ENCODE measurements at places on chromosomes 7 and 10.
A peak's percentile ranks its signal among the peaks of the same experiment; 100 is the strongest.

DNA sequence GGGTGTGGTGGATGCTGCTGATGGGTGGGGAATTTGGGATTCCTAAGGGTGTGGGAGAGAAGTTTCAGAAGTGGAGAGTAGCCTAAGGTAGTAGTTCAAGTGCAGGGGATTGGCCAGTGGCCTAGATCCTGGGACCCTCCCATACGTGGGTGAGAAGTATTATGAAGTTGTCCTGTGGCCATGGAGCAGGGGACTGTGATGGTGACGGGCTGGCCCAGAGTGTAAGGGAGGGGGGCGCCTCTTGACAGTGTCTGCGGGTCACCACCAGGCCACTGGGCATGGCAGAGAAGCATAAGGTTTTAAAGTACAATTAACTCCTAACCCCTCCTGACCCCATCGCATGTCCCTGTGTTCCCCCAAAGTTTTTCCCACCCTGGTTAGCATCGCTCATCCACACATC, 70.2 kb downstream of the RBM33 start:
- no peak for DNase-seq

GRCh38 chr7:55119571-55119970, 100.8 kb downstream of the EGFR start:
- DNase-seq: no peak

GRCh38 chr10:116226766-116227165, 46.2 kb downstream of the GFRA1 start:
- no peak for DNase-seq

DNA sequence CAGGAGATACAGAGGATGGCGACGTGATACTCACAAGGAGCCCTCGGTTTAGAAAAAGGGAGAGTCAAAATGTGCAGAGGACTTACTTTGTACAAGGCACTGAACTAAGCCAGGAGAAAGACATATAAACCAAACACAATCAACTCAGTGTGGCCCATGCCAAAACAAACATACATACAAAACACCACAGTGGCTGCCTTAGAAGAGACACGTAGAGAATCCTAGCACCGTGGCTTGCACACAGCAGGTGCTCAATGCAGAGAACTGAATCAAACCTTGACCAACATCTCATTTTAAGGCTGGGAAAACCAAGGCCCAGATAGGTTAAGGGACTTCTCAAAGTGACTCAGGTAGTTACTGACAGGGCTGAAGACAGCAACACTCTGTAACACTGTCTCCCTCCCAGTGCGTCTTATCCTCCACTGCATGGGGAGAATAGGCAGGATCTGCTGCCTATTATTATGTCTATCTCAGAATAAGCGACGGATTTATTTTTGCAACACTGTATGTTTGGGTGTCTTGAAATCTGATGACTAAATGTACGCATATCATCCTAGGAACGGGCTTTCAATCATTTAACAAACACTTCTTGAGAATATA, 11.0 kb downstream of the SORBS1 start:
- no peak for DNase-seq

GRCh38 chr10:16009785-16010184, 149.5 kb upstream of the MINDY3 start:
- DNase-seq: no peak

- DNase-seq: no peak
Observed at GRCh38 chr7:70489813-70490212, 642.1 kb upstream of the GALNT17 start.

DNA sequence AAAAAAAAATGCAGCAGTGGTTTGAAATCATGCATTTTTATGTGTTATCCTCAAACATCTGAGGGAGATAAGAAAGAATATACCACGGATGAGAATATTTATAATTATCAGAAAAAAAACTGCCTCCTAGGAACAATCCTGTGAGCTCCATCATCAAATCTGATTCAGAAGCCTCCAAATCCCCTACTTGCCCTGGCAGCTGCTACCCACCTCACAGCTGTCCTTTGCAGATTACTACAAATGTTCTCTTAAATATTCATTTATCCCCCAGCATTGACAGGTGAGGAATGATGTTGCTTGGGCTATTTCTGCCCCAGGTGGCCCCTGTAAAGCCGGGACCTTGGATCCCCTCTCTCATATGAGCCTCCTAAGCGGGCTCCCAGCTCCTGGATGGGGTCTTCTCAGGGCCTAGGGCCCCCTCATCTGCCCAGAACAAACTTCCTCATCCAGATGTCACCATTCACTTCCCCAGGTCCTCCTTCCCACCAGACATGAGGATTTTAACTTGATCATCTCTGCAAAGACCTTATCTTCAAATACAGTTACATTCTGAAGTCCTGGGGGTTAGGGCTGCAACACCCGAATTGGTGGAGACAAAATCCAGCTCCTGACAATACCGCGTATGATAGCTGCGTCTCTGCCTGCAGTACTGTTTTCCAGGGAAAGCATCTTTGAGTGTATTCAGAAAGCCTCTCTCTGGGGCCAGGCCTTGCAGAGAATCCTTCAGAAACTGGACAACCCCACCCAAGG, 81.9 kb upstream of the INSIG1 start:
- DNase-seq: no peak

DNA sequence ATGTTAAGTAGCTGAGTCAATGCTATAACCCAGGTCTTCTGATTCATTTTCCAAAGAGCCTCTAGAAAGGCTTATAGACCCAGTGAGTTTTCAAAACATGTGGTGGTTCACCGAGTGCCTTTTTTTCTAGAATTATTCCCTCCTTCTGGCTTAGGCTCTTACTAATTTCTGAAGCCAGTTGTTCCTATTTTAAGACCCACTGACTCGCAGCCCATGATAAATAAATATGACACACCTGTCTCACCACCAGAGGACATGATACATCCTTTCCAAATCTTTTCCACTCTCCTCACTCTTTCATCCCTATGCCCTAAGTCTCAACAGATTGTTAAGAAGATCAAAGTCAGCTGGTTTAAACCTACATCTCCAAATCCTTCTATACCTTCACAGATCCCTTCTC, 126.0 kb upstream of the WNT16 start:
- no peak for DNase-seq

DNA sequence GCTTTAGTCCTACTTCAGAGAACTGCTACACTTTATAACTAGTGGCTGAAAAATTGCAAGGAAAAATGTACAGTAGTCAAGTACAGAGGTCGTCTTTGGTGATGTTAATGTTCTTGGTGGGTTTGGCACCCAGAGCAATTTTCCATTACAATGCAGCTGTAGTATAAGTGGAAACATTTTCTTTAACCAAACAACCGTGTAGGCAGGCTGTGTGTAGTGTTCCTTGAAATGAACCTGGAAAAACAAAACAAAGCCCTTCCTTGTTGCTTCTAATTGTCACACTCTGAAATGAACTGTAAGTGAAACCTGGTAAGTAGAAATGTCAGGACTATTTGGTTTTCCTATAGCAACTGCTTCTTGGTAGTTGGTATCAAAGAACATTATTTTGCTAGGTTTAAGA, 256.9 kb downstream of the MDFIC start:
- DNase-seq: no peak

GRCh38 chr7:154677454-154677853, 325.5 kb downstream of the PAXIP1 start:
- no peak for DNase-seq

DNA sequence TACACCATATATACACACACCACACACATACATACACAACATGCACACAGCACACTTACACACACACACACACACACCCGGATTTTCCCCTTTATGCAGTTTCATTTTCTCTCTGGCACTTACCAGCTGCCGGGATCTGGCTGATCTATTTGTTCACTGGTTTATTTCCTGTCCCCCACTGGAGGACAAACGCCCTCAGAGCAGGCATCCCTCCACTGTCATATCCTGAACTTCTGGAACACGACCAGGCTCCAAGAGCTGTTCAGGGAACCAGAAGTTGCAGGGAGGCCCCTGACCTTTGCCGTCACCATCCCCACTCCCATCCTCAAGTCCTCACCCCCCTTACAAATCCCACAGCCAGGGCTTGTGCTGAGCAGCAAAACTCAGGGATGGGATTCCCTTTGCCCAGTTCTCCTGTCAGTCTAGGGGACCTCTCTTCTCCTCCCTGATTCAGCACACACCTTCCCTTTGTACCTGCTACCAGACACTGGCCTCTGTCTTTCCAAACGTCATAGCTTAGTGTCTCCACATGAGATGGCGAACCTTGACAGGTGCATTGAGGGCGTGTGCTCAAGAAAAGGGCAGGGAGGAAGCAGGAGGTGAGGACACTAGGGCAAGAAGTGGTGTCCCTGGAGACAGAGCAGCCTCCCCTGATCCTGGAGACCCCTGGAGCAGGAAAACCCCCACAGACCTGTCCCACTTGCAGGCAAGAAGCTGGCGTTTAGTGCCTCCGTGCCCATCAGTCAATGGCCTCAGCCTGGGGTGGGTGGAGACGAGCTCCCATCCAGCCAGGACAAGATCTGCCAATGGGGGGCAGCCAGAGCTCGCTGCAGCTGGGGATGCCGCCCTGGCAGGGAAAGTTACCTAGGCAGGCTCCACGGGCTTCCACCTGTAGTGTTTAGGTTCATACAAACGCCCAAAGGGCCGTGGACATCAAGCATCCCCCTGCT, 12.7 kb upstream of the DOCK1 start:
- no peak for DNase-seq

GRCh38 chr7:154489897-154490296, 437.7 kb downstream of the DPP6 start:
- DNase-seq: no peak

GRCh38 chr7:47534322-47535034, 47.4 kb downstream of the TNS3 start:
- no peak for DNase-seq

DNA sequence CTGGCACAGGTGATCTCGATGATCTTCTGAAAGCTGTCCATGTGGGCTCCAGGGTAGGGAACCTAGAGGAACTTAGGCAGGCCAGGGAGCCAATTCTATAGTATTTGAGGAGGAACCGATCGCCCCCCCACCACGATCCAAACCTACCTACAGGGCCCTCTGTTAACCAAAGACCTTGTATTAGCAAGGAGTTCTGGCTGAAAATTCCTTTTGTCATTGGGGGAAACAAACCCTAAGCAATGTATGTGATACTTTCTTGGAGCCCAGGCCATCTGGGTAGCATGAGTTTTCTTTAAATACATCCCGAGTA, 62.1 kb downstream of the CHN2 start:
- no peak for DNase-seq

DNA sequence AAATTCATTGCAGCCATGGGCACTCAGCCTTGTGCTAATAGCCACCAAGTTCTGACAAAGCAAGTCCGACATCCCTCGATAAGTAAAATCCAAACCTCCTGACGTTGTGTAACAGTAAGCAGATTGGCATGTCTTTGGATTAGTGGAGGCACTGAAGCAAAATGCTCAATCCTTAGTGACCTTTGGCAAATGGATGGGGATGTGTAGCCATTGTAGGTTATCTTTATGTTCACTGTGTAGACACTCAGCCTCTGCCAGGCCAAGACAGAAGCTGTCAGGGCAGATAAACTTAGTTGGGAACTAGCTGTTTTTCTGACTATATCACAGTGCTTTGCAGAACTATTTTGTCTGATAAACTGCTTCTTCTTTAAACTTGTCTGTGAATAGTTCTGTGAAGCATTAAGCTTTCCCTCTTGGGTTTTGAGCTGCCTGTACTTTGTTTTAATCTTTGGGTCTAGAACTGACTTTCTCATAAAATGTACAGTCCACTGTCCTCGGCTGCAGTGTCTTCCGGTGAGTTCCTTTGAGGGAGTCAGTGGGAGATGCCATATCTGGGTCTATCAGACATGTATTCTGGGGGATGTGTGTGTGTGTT, 220.8 kb downstream of the LRMDA start:
- DNase-seq: no peak

GRCh38 chr7:94823947-94824346, 83.4 kb upstream of the PPP1R9A start:
- peak; percentile 77 for DNase-seq

GRCh38 chr7:27312820-27313219, 70.2 kb downstream of the EVX1 start:
- no peak for DNase-seq

GRCh38 chr10:110459600-110459999, 38.1 kb upstream of the DUSP5 start:
- DNase-seq: no peak

DNA sequence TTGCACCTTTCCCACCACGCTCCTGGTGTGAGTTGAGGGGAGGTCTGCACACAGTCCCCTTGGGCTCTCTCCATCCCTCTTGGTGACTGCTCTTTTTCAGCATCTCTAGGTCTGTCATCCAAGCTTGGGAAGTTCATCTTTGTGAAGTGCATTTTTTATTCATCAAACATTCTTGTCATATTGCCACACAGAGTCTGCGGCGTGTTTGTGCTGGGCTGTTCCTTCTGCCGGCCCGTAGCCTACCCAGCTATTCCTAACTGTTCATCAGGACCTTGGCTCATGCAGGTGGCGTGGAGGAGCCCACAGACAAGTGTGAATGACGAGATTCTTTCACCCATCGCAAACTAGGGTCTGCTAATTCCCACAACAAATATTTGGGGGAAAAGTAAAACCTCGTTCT, 164.8 kb downstream of the RTKN2 start:
- no peak for DNase-seq

GRCh38 chr7:27640884-27641574, 21.7 kb downstream of the HIBADH start:
- DNase-seq: peak; percentile 76

- DNase-seq: no peak
Observed at GRCh38 chr10:88091490-88092061, 228.2 kb downstream of the PTEN start.

- DNase-seq: peak; percentile 68
Observed at GRCh38 chr7:30476459-30477145, 2.0 kb downstream of the NOD1 start.

GRCh38 chr7:73363225-73364005, 35.5 kb downstream of the FKBP6 start:
- no peak for DNase-seq

GRCh38 chr10:133044401-133044811, 43.3 kb upstream of the ADGRA1 start:
- DNase-seq: peak; percentile 5

DNA sequence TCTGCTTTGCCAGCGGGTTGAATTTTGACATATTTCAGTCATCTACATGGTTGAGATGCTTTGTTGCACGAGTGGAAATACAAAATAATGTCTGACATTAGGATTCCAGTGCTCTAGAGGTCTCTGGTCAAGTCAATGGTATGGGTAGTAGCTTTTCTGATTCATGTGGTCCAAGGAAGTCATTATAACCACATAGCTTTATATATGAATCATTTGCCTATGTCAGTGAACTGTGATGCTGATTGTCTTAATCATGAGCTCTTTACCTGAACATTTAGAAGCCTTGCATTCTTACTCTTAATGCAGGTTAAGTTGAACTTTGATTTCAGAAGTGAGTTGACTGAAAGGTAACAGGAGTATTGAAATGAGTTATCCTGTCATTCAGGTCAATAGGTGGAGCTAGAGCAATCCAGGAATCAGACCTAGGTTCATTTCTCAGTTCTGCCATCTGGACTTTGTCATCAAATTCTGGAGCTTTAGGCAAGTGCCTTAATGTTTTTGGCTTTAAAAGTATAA, 3.3 kb downstream of the MAPK8 start:
- DNase-seq: peak; percentile 20

GRCh38 chr7:73954181-73954580, 73.8 kb upstream of the ELN start:
- no peak for DNase-seq

DNA sequence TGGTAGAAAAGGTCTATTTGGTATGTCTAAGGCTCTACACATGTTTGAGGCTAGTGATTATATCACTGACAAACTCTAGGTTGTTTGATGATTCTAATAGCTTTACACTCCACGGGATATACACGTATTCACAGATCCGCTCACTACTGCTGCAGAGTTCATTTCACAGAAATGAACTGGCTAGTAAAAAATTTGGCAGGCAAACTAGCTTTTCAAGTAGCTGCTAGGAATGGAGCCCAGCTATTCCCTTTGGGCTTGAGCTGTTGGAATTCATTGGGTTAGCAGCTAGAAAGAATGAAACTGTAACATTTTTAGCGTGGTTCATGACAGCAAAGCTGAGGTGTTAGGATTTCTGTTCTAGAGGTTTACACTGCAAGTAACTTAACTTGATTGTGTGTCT, 37.6 kb downstream of the R3HCC1L start:
- DNase-seq: peak; percentile 43
